RKO (cell line): ENCODE measurements at places on chromosomes 6 and 20.

- DNase-seq, result no peak
Measured at GRCh38 chr6:140766999-140767398, 1365.7 kb upstream of the GJE1 start.

DNA sequence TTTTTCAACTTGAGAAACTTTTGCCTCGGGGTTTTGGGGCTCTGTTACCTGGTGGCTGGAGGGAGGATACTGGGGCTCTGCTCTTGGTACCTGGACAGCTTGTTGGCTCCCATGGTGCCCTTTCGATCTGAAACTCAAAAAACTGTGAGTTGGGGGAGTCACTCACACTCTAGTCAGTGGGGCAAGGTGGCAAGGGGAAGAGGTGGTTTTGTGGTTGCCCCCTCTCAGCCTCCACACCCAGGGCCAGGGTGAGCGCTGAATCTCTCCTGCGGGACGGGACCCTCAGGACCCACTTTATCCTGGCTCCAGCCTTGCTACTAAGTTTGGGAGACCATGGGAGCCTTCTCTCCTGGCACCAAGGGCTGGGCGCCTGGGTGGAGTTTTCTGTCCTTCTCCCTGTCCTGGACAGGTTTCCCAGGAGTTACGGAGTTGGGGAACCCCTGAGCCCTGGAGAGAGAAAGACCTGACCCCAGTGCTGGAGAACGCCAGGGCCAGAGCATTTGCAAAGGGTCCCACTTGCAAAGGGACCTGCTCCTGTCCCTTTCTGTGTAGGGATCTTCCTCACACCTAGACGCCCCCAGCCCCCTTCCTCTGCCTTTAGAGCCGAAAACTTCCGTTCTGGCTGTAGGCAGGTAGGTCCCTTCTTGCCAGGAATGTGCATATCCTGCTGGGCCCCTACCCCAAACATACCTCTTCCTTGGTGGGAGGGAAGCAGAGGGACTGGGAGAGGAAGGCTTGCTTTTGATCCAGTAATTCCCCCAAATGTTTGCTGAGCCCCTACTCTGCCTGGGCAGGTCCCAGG lies 2.9 kb downstream of the FOXP4 start:
- no peak for DNase-seq

GRCh38 chr6:33693186-33694105 lies 18.1 kb downstream of the UQCC2 start:
- no peak for DNase-seq

DNA sequence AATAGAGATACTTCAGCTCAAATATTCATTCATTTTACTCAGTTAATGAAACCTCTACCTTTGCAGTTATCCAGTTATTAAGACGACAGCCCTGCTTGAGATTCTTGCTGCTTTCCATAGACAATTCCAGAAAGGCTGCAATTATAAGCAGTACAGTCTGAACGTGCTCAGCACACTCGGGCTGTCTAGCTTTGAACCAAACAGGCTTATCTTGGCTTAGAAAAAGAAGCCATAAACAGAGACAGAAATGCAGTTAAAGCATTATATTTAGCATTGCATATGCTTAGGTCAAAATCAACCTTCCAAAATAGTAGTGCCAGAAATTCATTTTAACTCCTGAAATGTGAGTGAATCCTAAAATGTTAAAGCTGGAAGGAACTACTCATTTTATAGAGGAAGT lies 204.1 kb upstream of the KCNQ5 start:
- DNase-seq, result no peak

- DNase-seq, result no peak
Measured at GRCh38 chr20:6075428-6076219, 21.8 kb upstream of the LRRN4 start.
